ENCODE measurements at places on chromosomes 11 and 22.
A peak's percentile ranks its signal among the peaks of the same experiment; 100 is the strongest.

DNA sequence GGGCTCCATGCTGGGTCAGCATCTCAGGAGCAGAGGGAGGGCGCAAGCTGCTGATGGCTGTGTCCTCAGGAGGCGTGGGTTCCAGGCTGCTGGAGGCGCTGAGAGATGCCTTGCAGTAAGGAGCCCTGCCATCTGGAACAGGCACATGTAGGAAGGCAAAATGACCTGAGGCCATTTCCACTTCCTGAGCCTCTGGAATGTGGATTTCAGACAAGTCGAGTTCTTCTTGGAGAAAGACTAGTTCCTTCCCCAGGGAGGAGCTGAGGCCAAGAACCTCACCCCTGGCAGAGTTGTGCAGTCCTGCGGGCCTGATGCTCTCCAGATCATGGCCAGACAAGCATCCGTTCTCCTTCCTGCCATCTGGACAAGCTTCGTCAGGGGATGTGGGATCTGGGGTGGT lies 19.3 kb downstream of the HPS4 start:
- no peak for DNase-seq

DNA sequence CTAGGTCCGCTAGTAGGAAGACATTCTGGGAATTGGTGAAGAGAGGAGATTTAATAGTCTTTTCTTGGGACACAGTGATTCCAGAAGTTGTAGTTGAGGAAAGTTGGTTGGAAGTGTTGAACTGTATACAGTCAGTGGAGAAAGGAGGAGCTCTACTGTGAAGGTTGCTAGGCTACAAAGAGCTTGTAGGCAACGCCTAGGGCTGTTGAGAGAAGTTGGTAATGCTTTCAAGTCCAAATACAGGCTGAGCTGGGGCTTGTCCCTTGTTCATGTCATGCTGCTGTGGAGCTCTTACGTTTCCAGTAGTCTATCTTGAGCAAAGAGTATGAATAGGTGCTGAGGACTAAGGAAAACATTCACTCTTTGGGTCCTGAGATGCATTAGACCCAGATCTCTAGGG lies 1.1 kb downstream of the TBCEL start:
- no peak for DNase-seq

DNA sequence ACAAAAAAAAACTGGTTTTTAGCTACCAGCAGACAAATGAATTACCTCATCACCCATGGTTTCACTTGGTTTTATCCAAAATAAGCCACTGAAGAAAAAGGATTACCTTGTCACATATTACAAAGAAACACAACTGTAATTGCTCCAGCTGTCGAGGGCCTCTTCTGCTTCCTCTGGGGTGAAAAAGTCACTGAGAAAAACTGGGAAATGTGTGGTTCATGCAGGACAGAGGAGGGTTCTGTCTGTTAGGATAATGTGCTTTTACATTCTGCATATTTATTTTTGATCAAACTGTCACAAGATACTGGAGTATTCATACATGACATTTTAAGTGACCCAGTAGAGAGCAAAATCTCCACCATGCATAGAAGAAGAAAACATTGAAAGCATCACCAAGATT lies 211.7 kb downstream of the NAV2 start:
- DNase-seq = no peak

- DNase-seq = no peak
These were observed 1.9 kb upstream of the IFITM10 start for GRCh38 chr11:1751999-1752906.

GRCh38 chr11:120675171-120675570 lies 163.6 kb downstream of the GRIK4 start:
- DNase-seq = no peak

GRCh38 chr22:37343348-37343747 lies 61.0 kb downstream of the CYTH4 start:
- no peak for DNase-seq

- peak; percentile 61 for DNase-seq
These were observed 18.0 kb downstream of the CREB3L1 start for GRCh38 chr11:46295312-46296058.

DNA sequence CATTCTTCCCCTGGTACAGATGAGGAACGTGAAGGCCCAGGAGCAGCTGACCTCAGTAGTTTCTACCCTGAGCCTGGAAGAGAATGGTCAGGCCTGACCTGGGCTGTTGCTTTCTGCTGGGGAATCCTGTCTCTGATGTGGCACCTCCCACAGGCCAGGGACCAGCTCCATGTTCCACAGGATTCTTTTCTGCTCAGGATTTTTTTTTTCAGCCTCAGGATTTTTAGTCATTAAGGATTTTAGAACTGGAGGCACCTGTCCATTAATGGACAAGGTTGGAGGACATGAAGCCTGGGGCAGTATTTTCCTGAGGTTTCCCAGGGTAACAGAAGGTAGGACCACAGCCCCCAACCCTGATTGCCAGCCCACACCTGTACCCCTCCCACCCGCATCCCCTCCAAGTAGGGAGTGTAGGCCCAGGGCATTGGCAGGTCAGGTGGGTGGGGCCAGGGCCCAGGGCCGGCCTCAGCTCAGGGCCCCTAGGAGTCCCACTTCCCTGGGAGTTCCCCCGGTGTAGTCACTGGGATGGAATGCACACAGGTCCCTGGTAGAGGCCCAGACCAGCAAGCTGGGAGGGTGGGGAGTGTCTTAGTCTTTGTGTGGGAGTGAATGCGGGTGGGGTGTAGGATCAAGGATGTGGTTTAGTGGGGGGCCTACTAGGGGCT lies 16.1 kb downstream of the BIK start:
- no peak for DNase-seq

DNA sequence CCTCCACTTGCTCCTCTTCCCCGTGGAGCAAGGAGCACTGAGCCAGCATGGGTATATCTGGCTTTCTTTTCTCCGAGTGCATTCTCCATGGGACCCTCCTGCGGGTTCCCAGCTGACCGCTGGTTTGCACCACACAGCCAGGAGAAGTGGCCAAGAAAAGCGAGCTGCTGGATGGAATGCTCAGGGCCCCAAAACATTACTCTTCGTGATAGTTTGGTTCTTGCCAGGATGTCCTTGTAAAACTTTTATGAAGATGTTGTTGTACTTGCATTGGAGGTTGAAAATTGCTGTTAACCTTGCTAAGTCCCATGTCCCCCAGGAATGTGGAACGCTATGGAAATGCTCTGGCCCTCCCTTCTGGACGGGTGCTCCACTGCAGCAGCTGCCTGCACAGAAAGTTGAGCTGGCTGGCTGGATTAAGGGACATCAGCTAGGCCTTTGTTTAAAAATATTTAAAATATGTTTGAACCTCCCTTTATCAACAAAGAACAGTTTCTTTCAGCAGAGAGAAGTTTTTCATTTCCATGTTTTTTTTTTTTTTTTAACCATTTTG lies 68.7 kb downstream of the ZNRF3 start:
- no peak for DNase-seq

GRCh38 chr11:93481696-93482095 lies 61.5 kb downstream of the SMCO4 start:
- no peak for DNase-seq

DNA sequence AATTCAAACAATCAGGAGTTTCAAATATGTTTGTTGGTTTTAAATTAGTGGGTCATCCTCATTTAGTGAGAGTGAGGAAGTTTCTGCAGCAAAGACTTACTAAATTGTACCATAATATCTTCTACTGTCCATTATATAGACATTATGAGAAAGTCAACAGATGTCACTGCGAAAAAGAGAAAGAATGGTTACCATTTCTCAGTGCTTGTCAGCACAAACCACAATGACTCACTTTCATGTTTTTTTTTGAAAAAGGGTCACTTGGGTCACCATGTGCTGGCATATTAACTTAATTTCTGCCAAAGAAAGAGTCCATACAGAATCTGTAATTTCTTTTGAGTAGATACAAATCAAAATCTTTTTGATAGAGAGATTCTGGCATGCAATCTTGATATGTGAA lies 924.6 kb upstream of the FAT3 start:
- DNase-seq = no peak

GRCh38 chr11:130458410-130458729 lies 9.9 kb downstream of the ADAMTS15 start:
- no peak for DNase-seq

GRCh38 chr11:82980292-82980691 lies 78.8 kb downstream of the DDIAS start:
- no peak for DNase-seq

- no peak for DNase-seq
These were observed 181.4 kb downstream of the DBX1 start for GRCh38 chr11:19978668-19979518.

GRCh38 chr22:29609139-29609538 lies 5.7 kb downstream of the NF2 start:
- no peak for DNase-seq

- peak; percentile 15 for DNase-seq
These were observed 525 bp downstream of the DGCR2 start for GRCh38 chr22:19121631-19122142.

- DNase-seq = no peak
These were observed 22.8 kb downstream of the FLRT1 start for GRCh38 chr11:64058494-64058893.

- DNase-seq = no peak
These were observed 17.0 kb downstream of the FADS3 start for GRCh38 chr11:61874377-61874809.

GRCh38 chr11:128501632-128502549 lies 85.5 kb downstream of the ETS1 start:
- no peak for DNase-seq

DNA sequence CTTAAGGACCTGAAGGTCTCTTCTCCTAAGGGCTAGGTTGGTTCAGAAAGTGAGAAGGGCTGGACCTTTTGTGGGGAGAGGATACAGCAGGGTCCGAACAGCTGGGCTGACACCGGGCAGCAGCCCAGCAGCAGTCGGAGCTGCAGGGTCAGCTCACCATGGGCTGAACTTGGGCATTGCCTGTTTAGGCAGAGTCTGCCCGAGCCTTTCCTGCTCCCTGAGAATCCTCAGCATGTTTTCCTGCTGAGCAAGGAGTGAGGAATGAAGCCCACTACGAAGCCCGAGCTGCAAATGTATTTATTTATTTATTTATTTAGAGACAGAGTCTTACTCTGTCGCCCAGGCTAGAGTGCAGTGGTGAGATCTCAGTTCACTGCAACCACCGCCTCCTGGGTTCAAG lies 83.9 kb downstream of the PTPRJ start:
- DNase-seq = no peak

DNA sequence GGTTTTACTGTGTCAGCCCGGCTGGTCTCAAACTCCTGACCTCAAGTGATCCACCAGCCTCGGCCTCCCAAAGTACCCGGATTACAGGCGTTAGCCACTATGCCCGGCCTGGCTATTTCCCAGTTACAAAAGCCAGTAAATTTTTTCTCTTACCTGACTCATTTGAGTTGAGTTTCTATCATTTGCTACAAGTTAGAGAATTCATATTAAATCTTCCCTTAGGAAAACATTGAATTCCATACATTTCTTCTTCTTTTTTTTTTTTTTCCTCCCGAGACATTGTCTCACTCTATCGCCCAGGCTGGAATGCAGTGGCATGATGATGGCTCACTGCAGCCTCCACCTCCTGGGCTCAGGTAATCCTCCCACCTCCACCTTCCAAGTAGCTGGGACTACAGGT lies 26.0 kb downstream of the CHEK2 start:
- no peak for DNase-seq

- DNase-seq = no peak
These were observed 3.9 kb downstream of the RAD9A start for GRCh38 chr11:67395555-67396258.

DNA sequence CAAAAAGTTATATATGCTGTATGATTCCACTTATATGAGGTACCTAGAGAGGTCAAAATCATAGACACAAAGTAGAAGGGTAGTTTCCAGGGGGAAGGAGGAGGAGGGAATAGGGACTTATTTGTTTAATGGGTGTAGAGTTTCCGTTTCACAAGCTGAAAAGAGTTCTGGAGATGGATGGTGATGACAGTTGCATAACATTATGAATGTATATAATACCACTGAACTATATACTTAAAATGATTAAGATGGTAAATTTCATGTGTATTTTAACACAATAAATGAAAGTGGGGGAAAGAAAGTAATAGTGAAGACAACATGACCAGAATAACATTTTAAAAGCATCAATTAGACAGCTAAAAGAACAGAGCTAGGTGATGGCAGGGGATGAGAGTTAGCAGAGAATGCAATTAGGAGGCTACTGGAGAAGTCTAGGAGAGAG lies 51.2 kb downstream of the MRTFA start:
- DNase-seq = no peak

- peak; percentile 91 for DNase-seq
These were observed at the start of gene NDUFS8 for GRCh38 chr11:68030318-68031143. TSS of gene NDUFS8 (plus strand) at chr11:68030681. CDS start at chr11:68032152, 1,471 bp downstream.

DNA sequence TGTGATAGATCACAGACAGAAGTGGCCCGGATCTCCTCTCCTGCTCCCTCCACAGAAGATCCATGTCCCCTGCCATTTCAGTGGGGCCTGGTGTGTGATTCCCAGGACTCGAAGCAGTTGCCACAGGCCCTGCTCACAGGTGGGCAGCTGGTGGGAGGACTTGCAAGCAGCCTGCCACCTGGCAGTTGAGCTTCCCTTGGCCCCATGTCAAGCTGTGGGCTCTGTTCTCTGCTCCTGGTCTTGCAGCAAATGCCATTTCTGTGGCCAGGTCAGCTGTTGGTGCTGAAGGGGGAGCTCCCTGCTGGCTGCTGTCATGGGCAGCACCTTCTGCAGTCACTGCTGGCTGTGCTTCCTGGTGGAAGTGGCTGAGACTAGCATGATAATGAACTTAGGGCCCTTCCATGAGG lies 59.1 kb upstream of the SLC22A12 start:
- DNase-seq = no peak

GRCh38 chr11:133122256-133122655 lies 410.0 kb downstream of the OPCML start:
- DNase-seq = no peak

DNA sequence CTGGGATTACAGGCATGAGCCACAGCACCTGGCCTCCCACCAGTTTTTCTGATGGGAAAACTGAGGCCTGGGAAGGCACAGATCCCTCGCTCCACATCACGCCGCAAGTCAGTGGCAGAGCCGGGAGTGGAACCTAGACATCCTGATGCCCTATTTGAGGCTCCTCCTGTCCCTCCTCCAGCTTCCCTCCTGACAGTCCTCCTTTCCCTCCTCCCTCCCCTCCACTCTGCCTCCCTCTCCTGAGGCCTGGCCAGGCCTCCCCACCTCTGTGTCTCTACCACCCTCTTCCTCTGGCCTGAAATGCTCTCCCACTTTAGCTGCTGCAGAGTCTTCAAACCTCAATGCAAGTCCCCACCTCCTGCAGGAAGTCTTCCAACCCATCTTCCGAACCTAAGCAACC lies 13.3 kb upstream of the TP53I11 start:
- no peak for DNase-seq

DNA sequence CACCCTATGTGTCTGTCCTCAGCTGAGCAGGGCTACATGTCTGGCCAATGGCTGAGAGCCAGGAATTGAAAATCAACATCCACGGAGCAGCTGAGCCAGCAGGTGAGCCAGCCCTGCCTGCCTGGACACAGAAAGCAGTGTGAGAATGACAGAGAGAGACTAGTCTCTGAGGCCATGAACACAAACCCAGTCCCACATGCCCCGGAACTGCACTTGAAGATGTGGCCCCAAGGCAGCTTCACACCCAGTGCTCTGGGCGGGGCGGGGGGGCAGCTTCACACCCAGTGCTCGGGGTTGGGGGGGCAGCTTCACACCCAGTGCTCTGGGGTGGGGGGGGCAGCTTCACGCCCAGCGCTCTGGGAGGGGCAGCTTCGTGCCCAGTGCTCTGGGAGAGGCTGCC lies 37.6 kb downstream of the TRMU start:
- no peak for DNase-seq
